ENCODE measurements at places on chromosomes 7 and 10. TPM values are rescaled to one million over a fixed set of nuclear protein-coding genes. Genes with fewer than 3 reads are reported as not detected.

TDRD1 gene
- total RNA-seq: 0.24 TPM

SLC26A5 gene
- total RNA-seq: not detected

MMRN2 gene
- not detected for total RNA-seq

SH3PXD2A gene
- total RNA-seq: 3.4 TPM

PDZD8 gene
- 39.5 TPM for total RNA-seq
